ENCODE measurements at places on chromosomes 4 and X. TPM values are rescaled to one million over a fixed set of nuclear protein-coding genes. Genes with fewer than 3 reads are reported as not detected.

The ARHGEF6 gene
- 2.7 TPM for total RNA-seq

The DCUN1D4 gene
- 39.8 TPM for total RNA-seq

The GLRB gene
- total RNA-seq: 14.7 TPM

The SLITRK2 gene
- 0.02 TPM for total RNA-seq

The HOPX gene
- total RNA-seq: 224 TPM

The CORIN gene
- total RNA-seq: 0.12 TPM

The EGFL6 gene
- total RNA-seq: not detected

The IL21 gene
- not detected for total RNA-seq

The SMIM10L2A gene
- total RNA-seq: 3.3 TPM

The ANAPC10 gene
- total RNA-seq: 28.3 TPM

The ENPP6 gene
- total RNA-seq: not detected

The SCARB2 gene
- total RNA-seq: 137 TPM

The MTCP1 gene
- total RNA-seq: 36.1 TPM

The SLC26A1 gene
- 0.61 TPM for total RNA-seq

The CDX4 gene
- not detected for total RNA-seq

The AREG gene
- 6.8 TPM for total RNA-seq

The PAPSS1 gene
- 15.2 TPM for total RNA-seq

The HNRNPH2 gene
- 84.2 TPM for total RNA-seq

The FGFR3 gene
- total RNA-seq: 0.62 TPM

The UCP1 gene
- not detected for total RNA-seq

The MAGEB1 gene
- not detected for total RNA-seq

The TEC gene
- 2.9 TPM for total RNA-seq
